A549 (cell line): ENCODE measurements at places on chromosomes 4 and X.
A peak's percentile ranks its signal among the peaks of the same experiment; 100 is the strongest.

DNA sequence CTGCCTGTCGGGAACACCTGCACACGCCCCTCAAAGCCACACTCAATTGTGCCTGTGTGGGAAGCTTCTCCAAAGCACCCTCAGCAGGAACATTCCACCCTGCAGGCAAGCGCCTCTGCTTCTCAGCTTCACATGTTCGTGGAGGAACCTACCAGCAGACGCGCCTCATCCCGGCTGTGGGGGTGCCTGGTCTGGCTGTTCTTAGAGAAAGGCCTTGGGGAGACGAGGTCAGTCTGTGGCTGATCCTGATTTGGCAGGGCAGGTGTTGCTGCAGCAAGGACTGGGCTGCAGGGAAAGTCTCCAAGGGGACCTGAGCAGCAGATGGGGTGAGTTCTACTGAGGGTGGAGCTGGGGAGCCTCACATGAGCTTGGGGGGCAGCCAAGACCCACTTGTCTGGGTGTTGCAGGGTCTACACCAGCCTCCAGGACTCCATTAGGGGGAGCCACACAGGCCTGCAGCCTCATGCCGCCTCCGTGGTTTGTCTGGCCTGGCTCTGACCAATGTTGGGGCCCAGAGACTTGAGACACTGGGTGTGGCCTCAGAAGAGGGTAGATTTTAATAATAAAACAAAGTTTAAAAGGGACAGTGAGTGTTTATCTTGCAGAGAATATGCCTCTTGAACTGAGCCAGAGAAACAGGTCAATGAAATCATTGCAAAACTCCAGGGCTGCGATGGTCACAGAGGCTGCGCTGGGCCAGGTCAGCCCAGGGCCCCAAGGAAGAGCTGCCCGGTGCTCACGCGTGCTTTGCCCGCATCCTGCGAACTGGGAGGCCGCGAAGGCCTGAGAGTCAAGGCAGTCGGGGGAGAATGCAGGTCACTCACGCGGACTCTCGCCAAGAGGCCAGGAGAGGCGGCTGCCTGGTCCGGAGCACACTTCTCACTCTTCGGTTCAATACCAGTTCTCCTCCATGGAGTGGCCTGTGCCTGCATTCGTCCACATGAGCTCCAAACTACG is 21.1 kb downstream of the RNF212 start:
- no peak for DNase-seq

GRCh38 chr4:102620697-102621497 is 119.7 kb downstream of the NFKB1 start:
- DNase-seq: peak; percentile 62

- DNase-seq: no peak
Observed at GRCh38 chrX:119273420-119274192, 37.5 kb downstream of the PGRMC1 start.

DNA sequence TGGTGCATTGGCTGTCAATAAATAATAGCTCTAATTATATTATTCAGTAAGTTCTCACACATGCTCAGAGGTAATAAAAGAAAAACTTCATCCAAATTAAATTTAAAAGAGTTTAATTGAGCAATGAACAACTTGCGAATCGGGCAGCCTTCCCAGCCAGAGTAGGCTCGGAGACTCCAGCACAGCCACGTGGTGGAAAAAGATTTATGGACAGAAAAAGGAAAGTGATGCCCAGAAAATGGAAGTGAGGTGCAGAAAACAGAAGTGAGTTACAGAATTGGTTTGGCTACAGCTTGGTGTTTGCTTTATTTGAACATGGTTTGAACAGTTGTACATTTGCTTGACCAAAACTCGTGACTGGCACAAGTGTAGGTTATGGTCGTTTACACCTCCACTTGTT is 13.6 kb upstream of the BOD1L1 start:
- DNase-seq: no peak

DNA sequence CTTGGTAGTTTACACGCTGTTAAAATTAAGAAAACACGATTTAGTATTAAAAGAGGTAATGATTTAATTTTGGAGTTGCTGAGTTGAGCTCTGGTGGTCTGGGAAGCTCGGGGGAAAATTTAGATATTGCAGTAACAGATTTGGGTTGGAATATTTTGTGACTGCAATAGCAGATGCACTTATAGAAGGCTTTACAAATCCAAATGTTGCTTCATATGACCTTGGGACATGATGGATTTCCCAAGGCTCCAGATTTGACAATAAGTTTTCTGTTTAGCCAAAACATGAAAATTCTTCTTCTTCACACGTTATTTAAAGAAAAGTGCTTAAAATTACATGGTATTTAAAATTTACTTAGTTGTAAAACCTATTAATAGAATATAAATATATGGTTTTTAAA is 302.0 kb downstream of the SPRY1 start:
- no peak for DNase-seq

- DNase-seq: no peak
Observed at GRCh38 chr4:112519689-112520597, 4.0 kb upstream of the NEUROG2 start.

DNA sequence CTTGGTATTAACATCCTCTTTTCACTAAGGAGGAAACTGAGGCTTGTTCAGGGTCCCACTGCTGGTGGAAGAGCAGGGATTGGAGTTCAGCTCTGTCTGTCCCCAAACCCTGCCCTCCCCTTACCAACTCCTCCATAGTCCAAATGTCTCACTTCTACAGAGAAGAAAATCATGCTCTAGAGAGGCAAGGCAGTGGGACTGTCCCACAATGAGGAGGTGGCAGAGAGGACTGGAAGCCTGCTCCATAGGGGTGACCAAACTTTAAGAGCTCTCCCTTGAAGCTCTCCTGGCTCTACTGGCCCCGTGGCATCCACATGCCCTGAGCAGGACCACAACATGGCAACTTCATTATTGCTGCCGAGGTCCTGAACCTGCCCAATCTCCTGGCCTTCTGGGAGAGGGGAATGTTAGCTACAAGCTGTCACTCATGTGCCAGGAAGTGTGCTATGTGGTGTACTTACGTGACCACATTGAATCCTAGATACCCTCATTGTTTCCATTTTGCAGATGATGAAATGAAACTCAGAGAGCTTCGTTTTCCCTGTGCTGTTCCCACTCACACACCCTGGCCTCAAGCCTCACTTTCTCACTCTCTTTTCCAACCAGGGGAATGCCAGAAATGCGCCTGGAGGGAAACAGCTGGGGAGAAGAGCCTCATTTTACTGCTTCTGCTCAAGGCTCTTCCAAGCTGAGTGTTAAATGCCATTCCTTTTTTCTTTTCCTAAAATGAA is 71.5 kb downstream of the ANAPC4 start:
- no peak for DNase-seq

GRCh38 chrX:101385795-101386541 is at the start of gene BTK:
TSS of gene BTK (minus strand) at chrX:101386191. CDS start at chrX:101375284, 10,907 bp downstream.
- DNase-seq: no peak

GRCh38 chr4:70868778-70869177 is 29.1 kb upstream of the GRSF1 start:
- no peak for DNase-seq

DNA sequence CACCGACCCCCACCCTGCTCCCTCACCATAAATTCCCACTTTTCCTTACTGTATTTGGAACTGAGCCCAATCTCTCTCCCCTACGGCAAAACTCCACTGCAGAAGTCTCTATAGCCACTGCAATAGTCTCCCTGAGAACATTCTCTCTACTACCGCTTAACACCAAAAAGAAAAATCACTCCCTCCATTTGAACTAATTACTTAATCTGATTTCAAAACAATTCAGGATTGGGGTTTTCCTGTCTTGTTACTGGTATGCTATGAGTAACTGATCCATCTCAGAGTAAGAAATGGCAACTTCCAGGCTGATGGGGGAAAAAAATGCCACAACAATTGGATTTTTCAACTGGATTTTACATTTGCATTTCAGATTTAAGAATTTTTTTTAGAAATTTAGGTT is 5.8 kb downstream of the PAPSS1 start:
- DNase-seq: no peak

DNA sequence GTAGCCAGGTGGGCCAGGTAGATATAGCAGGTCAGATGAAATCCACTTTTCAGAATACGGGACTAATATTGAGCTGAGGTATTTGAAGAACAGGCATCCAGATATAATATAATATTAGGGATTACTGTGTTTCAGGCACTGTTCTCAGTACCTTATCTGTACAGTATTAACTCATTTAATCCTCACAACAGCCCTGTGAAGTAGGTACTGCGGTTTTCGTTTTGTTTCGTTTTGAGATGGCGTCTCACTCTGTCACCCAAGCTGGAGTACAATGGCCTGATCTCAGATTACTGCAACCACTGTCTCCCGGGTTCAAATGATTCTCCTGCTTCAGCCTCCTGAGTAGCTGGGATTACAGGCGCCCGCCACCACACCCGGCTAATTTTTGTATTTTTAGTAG is 129.6 kb downstream of the IL1RAPL2 start:
- no peak for DNase-seq

DNA sequence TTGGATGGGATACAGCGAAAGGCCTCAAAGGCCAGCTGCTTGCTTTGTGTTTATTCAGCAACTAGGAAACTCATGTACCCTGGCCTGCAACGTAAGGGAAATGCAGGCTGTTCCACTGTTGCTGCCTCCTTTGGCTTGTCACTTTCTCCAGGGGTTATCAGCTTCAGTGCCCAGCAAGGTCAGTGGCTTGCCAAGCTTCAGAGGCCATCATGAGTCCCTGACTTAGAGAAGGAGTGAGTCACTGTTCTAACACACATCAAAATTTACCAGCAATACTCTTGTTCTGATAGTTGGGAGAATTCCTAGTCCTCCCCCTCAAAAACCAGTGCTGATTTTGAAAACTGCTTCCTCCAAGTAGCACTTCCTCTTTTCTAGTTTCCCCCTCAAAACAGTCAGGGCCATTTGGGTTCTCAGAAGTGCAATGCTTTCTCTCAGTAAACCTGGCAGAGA is 250.8 kb downstream of the ARHGAP24 start:
- no peak for DNase-seq

DNA sequence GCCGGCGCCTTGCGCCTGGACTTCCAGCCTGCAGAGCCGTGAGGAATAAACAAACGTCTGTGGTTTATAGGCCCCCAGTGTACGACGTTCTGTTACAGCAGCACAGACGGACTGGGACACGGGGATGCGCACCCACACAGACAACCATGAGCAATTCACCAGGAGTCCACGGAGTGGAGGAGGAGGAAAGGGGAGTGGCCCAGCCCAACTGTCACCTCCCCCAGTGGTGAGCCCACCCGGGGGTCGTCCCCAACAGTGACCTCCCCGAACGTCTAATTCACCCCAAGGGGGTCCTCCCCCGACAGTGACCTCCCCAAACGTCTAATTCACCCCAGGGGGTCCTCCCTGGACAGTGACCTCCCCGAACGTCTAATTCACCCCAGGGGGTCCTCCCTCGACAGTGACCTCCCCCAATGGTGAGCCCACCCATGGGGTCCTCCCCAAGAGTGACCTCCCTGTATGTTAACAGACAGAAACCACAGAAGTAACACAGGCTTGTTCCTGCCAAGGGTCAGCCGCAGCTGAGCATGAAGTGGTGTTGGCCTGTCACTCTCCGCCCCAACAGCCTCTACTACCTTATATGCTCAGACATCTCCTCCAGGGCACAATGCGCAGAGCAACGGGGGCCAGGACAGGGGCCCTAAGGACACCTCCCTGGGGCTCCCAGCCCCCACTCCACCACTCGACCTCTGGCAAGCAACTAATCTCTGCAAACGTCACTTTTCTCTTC is 6.2 kb downstream of the GAK start:
- DNase-seq: no peak

DNA sequence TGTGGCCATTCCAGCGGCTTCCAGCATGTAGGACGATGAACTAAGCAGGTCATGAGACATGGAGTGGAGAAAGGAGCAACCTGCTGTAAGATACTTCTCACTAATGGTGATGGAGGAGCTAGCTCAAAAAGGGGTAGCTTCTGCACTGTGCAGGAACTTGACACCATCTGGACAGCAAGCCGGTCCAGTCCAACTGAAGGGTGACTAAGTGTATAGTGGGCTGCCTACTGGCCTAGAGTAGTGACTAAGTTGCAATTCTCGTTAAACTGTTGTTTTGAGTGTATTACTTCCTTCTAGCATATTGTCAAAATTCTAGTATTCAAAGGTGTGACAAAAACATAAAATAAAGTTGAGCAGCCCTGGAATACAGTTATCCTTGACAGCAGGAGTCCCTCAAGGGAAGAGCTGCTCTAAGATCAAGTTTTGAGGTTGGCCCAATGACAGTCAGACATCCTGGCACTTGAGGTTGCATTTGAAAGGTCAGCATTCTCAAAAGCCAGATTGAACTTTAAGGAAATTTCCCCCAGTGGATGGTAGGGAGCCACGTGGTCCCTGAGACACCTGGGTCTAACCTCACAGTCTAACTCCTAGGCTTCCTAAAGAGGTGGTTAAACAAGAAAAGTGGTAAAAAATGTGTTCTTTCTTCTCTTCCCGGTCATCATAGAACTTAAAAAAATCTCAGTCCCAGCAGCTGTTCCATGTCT is 8.0 kb downstream of the CETN2 start:
- no peak for DNase-seq

- DNase-seq: no peak
Observed at GRCh38 chr4:102533904-102534303, 32.7 kb downstream of the NFKB1 start.

GRCh38 chr4:174865418-174865985 is 36.5 kb upstream of the GLRA3 start:
- no peak for DNase-seq

- DNase-seq: no peak
Observed at GRCh38 chr4:7320206-7320797, 114.4 kb downstream of the PSAPL1 start.

DNA sequence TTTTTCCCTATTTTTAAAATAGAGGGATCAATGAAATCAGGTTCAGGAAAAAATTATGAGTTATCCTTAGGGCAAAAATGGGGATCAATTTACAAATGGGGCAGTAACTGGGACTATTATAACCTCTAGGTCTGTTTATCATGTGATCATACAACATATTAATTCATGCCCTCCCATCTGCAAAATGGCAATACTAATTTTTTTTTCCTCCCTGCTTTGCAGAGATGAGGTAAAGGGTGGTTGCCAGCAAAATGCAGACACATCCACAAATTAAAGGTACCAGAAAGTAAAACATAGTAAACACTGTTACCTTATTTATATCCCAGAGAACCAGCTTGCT is 467 bp downstream of the HSD17B11 start:
- no peak for DNase-seq

DNA sequence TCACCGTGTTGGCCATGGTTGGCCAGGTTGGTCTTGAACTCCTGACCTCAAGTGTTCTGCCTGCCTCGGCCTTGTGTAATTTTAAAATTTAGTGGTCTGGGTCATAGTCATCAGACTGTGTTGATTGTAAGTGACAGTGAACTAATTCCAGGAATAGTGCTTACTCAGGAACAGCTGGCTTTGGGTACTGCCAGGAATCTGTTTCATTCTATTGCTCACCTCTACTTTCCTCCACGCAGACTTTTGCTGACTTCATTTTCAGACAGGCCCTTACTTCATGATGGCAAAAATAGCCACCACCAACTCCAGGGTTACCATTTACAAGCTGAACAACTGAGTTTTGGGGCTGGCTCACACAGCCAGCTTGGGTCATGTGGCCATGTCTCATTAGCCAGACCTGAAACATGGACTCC is 54.6 kb downstream of the FNIP2 start:
- no peak for DNase-seq
